ENCODE measurements at places on chromosomes 5 and 9. TPM values are rescaled to one million over a fixed set of nuclear protein-coding genes. Genes with fewer than 3 reads are reported as not detected.

The POLR3G gene
- polyA plus RNA-seq: 376 TPM

The TIMD4 gene
- not detected for polyA plus RNA-seq

The PCSK1 gene
- polyA plus RNA-seq: 2.7 TPM

The CARD9 gene
- polyA plus RNA-seq: 0.63 TPM

The GRM6 gene
- polyA plus RNA-seq: 0.50 TPM

The ARAP3 gene
- 18.4 TPM for polyA plus RNA-seq

The LRRC70 gene
- not detected for polyA plus RNA-seq

The OTULINL gene
- polyA plus RNA-seq: 6.3 TPM
